ENCODE measurements at places on chromosomes 5 and 9.

- no peak for DNase-seq
Observed at GRCh38 chr5:36703245-36703860, 96.9 kb downstream of the SLC1A3 start.

DNA sequence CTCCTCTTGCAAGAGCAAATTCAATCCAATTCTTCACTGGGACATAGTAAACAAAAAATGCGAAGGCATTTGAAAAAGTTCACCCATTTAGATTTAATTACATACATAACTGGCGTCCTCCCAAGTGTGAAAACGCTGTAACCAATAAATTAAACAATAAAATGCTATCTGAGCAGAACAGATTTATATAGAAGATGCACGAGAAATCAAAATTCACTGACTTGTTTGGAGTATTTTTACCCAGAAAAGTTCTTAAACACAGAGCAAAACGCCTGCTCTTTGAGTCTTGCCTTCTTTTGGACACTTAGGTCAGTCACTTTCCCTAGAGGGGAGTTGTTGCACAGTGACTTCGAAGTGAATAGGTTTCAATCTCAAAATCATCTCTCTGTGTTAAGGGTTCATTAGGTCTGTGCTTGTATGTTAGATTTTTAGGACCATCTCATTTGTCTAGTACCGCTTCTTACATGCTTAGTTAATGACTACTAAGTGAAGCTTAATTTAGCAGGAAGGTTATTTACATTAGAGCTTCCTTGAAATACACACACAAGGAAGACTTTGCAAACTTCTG, 1.9 kb downstream of the ALDH1A1 start:
- DNase-seq = no peak

- no peak for DNase-seq
Observed at GRCh38 chr9:137357166-137357565, 55.1 kb upstream of the NRARP start.

- DNase-seq = no peak
Observed at GRCh38 chr5:37054391-37054790, 177.8 kb downstream of the NIPBL start.
